ENCODE measurements at places on chromosomes 6 and 20.

DNA sequence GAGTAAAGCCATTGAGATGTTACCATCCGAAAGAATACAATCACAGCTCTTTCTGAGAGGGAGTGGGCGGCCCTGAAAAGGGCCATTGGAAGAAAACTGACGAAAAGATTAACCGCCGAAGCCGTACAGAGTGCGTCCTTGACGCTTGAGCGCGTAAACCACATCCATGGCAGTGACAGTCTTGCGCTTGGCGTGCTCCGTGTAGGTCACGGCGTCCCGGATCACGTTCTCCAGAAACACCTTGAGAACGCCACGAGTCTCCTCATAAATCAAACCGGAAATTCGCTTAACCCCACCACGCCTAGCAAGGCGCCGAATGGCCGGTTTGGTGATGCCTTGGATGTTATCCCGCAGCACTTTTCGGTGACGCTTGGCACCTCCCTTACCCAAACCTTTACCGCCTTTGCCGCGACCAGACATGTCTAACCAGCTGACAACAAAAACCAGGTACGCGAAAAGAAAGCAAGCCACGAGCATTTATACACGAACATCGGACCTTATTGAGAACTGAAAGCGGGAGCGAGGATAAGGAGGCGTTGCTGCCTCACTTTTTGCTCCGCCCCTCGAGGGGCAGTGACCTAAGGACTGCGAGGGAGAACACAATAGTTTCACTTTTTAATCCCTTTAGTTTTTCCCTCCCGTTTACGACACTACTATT is 60.3 kb upstream of the HFE start:
- no peak for DNase-seq

- DNase-seq: no peak
Measured at GRCh38 chr20:62818592-62819493, 2.0 kb downstream of the COL9A3 start.

- DNase-seq: no peak
Measured at GRCh38 chr6:165401092-165401491, 91.7 kb upstream of the C6orf118 start.

- no peak for DNase-seq
Measured at GRCh38 chr6:74939721-74940620, 265.9 kb downstream of the COL12A1 start.

DNA sequence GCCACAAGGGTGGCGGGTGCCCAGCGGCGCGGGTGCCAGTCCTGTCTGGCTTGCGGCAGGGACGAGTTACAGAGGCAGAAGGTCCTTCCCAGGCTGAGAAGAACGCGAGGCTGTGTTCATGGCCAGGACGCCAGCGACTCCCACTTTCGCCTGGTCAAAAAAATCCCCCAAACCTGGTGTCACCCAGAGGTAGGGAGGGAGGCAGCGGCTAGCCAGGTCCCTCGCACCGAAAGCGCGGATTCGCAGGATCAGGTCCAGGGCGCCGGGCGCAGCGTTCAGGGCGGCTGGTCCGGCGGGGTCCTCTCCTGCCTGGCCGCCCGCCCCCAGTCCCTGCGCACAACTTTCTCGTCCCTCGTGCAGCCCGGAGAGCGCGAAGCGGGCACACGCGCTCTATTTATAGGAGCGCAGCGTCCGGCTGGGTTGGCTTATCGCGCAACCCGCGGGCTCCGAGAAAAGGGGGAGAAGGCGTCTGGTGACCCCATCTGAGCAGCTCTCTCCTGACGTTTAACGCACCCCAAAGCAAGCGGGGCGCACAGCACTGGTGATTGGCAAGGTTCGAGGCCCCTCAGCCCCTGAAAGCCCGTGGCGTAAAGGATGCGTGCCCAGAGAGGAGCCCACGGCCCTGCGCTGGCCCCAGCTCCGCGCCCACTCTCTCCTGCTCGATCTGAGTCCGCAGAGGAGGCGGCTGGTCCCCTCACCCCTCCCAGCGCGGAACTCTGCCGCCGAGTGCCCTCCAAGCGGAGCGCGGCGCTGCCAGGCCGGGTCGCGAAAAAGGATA is 519 bp downstream of the CBLN4 start:
- DNase-seq: no peak

GRCh38 chr6:157877573-157878438 is 54.8 kb downstream of the SNX9 start:
- DNase-seq: no peak

- DNase-seq: no peak
Measured at GRCh38 chr6:113809826-113810225, 47.3 kb upstream of the MARCKS start.

DNA sequence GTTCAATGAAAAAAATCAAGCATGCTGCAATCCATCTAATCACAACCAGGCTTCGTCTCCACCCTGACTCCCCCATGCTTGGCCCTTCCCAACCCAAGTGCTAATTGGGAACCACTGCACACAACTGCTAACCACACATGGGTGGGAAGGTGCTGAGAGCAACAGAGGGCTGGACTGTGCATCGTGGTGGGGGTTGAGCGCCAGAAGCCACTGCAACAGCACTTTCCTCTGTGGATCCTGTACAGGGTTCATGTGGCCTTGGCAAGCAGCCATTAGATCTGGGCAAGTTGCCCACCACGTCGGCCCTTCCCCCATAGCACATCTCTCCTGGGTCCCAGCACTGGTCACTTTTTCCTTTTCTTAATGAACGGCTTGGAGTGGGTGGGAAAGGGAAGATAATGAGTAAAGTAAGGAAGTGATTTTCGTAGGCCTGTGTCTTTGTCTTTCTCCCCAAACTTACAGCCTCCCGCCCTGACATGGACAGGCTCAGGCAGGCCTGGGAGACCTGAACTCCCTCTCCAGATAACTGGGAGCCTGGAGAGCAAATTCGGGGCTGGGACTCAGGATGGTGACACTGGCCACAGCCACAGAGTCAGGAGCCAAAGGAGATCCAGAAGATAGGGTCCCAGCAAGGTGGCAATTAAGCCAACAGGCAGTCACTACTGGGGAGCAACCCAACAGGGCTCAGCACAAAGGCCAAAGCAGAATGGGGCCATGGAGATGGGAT is 34.4 kb upstream of the MRPS10 start:
- DNase-seq: no peak
